ENCODE measurements at places on chromosomes 5 and 9.

GRCh38 chr5:10393491-10393890, 40.0 kb downstream of the MARCHF6 start:
- no peak for DNase-seq

DNA sequence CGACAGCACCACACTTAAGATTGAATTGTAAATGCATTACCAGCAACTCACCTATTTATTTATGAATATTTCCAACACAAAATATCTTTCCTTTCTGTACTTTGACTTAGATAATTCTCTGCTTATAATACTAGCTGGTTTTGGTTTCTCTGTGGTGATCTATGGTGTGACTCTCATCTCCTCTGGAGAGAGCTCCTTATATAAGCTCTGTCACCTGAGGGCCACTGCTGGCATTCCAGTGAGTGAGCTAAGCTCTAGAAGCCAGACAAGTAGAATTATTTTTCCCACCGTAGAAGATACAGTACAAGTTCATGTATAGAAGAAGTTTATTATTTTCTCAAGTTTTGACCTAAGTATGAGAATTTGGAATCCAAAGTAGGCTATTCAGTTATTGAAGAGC, 111.5 kb downstream of the CDC42SE2 start:
- no peak for DNase-seq

DNA sequence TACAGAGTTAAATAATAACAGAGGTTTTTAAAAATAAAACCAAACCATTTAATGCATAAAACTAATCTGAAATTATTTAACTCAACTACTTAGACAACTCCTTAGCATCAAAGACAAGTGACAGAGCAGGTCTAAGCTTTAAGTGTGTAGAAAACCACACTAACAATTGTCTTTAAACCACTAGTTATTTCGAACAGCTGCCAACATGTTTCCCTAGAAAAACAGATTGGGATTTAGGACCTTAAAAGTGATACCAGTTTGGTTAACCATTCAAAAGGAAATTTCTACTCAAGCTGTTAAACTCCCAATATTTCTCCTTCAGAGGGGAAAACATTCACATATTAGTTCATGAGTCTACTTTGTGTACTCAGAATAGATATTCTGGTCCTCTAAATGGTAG, 208.7 kb downstream of the BNC2 start:
- no peak for DNase-seq

DNA sequence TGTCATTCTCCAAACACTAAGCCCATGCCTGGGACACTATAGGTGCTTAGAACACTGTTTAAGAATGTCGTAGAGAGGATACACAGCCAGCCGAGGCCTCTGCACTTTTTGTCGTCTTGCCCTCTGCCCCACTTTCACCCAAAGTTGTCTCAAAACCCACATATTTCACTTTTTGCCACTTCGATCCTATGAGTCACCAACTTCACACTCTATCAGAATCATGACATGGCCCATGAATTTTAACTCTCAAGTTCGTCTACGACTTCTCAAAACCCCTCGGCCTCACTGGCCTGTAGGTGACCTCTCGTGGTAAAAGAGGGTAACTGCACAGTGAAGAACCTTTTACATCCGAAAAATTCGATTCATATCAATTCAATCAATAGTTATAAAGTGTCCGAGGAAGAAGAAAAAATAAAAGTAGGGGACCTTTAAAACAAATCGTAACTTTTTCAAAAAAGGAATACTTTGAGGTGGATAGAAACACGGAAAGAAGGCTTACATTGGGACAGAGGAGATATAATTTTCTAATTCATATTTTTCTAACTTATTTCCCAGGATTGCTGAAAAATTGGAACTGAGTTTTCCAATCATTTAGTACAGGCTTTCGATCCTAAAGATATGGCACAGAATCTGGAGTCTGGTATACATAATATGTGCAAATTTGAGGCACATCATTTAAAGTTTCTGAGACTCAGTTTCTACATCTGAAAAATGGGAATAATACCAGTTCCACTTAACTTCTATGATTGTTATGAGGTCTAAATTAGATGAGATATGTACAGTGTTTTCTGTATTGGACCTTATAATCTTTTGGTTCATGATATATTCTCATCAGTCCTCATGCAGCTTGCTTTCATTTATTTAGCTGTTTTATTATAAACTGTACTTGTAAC, 122.6 kb downstream of the APBA1 start:
- DNase-seq = no peak

- no peak for DNase-seq
Observed at GRCh38 chr5:39713250-39713916, 288.6 kb upstream of the DAB2 start.

DNA sequence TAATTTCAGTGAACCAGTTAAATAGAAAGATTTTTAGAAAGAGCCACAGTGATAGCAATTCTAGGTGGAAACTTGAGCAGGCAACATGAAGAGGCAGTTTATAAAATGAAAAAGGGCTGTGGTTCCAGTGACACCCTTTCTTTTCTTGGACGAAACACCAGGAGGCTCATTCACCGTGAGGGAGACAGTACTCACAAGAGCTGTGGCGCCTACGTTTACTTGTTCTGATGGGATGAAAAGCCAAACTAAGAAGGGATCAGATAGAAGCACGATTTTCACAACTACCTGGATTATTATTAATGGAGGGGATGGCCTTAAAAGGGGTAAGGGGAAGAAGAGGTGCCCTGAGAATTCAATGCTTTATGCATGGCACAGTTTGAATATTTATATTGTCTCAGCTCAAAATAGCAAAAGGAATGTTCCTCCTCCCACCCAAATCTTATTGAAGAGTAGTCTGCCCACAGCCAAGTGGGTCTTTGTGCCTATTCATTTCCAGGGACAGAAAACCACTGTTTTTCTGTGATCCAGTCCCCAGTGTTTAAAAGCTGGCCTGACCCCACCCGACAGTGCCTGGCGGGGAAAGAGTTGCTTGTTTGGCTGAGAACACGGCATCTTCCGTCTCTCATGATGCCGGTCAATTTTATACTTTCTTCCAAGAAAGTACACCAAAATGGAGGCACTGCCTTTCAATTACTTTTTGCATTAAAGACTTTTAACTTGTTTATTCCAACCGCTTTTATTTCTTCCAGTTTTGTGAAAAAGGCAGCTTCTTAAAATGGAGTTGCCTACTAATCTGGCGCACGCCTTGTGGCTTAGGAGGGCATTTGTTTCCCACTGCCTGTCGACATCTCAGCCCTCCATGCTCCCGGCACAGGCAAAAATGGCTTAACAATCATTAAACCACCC, 51.9 kb downstream of the HABP4 start:
- no peak for DNase-seq

DNA sequence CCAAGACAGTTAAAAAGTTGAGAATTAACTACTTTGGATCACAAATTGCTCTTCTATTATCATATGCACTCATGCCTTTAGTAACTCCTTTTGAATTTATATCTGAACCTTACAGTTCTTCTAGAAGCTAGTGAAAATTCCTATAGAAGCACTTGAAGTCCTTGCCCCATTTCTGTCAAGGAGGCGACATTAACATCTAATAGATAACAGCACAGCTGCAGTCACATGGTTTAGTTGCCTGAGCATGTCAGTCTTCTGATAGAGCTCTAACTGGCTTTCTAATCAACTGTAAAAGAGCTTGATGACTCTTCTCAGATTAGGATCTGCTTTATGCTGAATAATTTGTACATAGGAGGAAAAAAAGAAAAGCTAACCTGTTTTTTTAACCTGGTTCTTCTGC, 9.0 kb downstream of the RFESD start:
- no peak for DNase-seq

DNA sequence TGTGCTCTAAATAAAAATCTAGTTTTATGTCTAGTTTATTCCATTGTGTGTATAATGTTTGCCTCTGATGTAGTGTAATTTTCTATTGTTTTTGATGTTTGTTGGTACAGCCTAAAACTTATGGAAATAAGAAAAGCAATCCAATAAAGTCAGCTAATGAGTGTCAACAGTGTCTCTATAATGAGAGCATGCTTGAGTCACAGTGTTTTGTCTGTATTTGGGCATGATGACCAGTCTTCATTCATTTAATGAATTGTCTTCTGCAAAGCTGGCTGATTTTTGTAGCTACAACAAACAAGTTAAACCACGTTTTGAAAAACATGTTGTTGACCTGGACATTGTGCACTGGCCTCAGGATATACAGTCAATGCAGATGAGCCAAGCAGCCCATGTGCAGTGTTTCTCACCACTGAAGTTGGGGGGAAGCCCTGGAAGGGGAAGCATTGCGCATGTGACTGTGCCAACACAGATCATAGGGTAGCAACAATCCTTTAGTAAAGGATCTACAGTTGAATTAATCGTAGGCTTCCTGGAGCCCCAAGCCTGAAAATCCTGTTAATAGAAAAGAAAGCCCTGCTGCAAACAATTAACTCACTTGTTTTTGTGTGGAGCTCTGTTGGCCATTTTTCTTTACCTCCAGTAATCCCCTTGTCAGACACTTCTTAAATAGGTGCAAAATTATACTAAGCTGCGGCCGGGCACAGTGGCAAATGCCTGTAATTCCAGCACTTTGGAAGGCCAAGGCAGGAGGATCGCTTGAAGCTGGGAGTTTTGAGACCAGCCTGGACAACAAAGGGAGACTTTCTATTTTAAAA, 88.0 kb downstream of the INIP start:
- DNase-seq = no peak

DNA sequence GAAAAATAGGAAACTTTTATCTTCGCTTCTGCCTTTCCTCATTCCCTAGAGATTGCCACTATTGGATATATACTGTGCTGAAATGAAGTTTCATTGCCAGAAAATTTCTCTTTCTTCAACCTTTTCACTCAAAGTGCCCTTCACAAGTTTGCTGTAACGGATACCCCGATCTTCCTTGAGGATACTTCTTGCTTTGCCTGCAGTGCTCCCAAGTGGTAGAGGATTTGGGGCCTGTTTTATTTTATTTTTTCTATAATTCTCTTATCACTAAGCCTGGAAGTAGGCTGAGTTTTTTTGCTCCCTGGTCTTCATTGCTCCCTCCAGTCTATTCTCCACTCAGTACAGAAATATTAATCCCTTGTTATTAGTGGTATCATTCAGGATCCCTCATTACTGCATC, 481.4 kb upstream of the CDH18 start:
- DNase-seq = no peak

DNA sequence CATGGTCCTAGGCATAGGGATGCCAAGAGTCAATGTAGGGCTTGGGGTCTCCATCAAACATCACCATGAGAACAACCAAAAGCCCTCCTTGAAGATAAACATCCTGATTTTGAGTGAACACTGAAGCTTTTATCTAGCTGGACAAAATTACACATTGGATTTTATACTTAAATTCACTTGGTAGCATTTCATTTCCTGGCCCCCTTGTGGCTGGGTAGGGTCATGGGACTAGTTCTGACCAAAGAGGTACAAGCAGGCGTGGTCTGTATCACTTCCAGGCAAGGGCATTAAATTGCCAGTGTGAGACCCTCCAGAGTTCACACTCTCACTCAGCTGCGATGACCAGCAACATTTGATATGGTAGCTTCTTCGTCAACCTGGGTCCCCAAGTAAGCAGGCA, 320.3 kb downstream of the ACTL7B start:
- DNase-seq = no peak

DNA sequence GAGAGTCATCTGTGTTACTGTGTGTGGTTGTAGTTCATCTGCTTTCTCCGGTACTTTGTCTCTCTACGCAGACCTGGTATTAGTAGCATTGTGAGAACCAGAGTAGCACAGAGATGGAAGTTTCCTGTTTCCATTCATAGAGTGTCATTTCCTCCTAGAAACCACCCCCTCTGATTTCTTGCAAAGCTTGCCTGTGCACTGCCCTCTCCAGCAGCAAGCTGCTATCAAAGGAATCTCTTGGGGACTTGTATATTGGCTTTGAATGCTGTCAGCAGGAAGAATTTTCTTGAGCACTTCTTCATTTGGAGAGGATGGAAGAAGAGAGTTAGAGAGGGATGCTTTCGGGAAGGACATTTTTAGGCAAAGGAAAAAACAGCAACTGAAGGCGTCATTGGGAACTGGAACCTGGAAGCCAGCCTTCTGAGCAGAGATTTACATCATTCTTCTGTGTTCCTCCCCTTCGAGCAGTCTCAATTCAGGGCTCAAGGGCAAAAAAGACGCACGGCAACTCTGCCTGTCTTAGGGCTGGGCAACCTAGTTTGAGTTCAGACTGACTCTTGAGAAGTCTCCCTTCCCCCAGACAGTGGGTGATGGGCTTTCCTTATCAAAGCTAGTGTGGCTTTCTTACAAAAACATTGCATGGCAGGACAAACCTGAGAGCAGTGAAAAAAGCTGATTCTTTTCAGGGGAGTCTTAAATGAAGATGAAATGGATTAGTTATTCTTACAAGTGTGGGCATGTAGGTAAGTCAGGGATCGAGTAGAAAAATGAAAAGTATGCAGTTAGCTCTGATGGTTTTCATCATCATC, 226.3 kb downstream of the AOPEP start:
- DNase-seq = no peak

GRCh38 chr9:72041369-72041768, 19.0 kb downstream of the C9orf57 start:
- no peak for DNase-seq

GRCh38 chr9:87834357-87834756, 48.3 kb upstream of the SPATA31E1 start:
- DNase-seq = no peak

GRCh38 chr9:97889941-97890887, 32.1 kb downstream of the TRMO start:
- DNase-seq = peak; percentile 34

- no peak for DNase-seq
Observed at GRCh38 chr5:1217596-1218206, 7.5 kb upstream of the SLC6A18 start.

DNA sequence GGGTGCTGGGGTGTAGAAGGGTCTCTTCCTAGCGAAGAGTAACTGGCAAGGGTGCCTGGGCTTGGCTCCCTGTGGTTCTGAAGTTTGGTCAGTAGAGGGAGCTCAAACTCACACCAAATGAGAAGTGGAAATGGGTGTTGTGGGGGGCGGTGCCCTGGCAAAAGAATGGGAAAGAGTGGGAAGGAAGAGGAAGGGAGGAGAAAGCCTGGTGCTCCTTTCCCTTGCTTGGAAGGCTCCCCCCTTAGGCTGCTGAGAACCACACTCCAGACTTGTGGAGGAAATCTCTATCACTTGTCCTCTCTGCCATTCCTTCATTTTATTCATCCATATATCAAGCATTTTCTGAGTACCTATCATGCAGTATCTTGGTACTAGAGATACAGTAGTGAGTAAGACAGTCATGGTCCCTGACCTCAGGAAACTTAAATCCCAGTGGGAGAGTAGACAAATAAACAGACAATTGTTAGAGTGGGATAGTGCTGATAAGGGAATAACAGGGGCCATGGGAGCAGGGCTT, 13.0 kb downstream of the SLC4A9 start:
- no peak for DNase-seq

- peak; percentile 62 for DNase-seq
Observed at GRCh38 chr5:172713113-172713808, 57.7 kb downstream of the DUSP1 start.

GRCh38 chr5:55308254-55308836, 556 bp downstream of the MTREX start:
- no peak for DNase-seq

GRCh38 chr5:38745836-38746732, 99.7 kb upstream of the OSMR start:
- no peak for DNase-seq

- DNase-seq = no peak
Observed at GRCh38 chr5:8446179-8446578, 577.2 kb downstream of the MTRR start.

GRCh38 chr9:34508463-34508862, 14.3 kb downstream of the ENHO start:
- no peak for DNase-seq

- DNase-seq = no peak
Observed at GRCh38 chr5:59559323-59559722, 334.2 kb downstream of the PDE4D start.

GRCh38 chr5:158349987-158350386, 491.0 kb upstream of the CLINT1 start:
- DNase-seq = no peak

Measured in activated CD4-positive, CD25-positive, alpha-beta regulatory T cell (primary cell).